ENCODE measurements at places on chromosomes 6 and 20. TPM values are rescaled to one million over a fixed set of nuclear protein-coding genes. Genes with fewer than 3 reads are reported as not detected.

The SIRPD gene
- total RNA-seq = not detected

The PRDM13 gene
- not detected for total RNA-seq

The TUBB2B gene
- total RNA-seq = 144 TPM

The ELOVL4 gene
- total RNA-seq = 10.4 TPM

The CLPSL1 gene
- not detected for total RNA-seq

The PDCD2 gene
- 60.2 TPM for total RNA-seq

The NMBR gene
- not detected for total RNA-seq

The ECT2L gene
- total RNA-seq = not detected

The HDGFL1 gene
- total RNA-seq = not detected

The MBOAT1 gene
- total RNA-seq = 4.8 TPM

The VGLL2 gene
- total RNA-seq = 1.7 TPM

The STK35 gene
- total RNA-seq = 18.1 TPM

The MUC22 gene
- 0.05 TPM for total RNA-seq

The LAMA2 gene
- 1.7 TPM for total RNA-seq

The RRAGD gene
- 3.8 TPM for total RNA-seq

Measured in astrocyte (in vitro differentiated cells and primary cell).